ENCODE measurements at places on chromosomes 3 and 15.

GRCh38 chr15:40974879-40975278, 21.6 kb downstream of the CHAC1 start:
- H3K4me3 ChIP-seq: no peak overlapping the region
- no peaks in the 10 kb centered on the region for H3K27me3 ChIP-seq
- no peak overlapping the region for H3K27ac ChIP-seq
- no peaks in the 10 kb centered on the region for H3K4me1 ChIP-seq
- peaks cover 10% of the 10 kb centered on the region for H3K36me3 ChIP-seq

DNA sequence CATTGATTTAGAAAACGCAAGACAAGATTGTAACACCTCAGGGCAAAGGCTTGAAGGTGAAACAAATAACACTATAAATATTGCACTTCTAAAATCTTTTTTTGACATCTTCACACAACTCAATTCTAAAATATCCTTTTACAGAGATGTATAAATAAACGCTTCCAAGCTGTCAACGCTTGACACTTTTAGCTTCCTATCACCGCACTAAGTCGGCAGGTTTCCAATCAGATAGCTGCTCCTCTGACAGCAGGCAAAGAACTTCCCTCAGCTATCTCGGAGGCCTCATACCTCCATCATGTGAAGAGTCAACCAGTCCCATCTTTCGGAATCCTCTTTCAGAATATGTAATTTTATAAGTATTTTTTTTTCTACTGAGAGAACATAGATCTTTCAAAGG, 71.0 kb downstream of the PCOLCE2 start:
- H3K4me1 ChIP-seq: no peaks in the 10 kb centered on the region
- H3K27me3 ChIP-seq: no peaks in the 10 kb centered on the region
- no peaks in the 10 kb centered on the region for H3K36me3 ChIP-seq
- no peak overlapping the region for H3K27ac ChIP-seq
- no peak for DNase-seq

DNA sequence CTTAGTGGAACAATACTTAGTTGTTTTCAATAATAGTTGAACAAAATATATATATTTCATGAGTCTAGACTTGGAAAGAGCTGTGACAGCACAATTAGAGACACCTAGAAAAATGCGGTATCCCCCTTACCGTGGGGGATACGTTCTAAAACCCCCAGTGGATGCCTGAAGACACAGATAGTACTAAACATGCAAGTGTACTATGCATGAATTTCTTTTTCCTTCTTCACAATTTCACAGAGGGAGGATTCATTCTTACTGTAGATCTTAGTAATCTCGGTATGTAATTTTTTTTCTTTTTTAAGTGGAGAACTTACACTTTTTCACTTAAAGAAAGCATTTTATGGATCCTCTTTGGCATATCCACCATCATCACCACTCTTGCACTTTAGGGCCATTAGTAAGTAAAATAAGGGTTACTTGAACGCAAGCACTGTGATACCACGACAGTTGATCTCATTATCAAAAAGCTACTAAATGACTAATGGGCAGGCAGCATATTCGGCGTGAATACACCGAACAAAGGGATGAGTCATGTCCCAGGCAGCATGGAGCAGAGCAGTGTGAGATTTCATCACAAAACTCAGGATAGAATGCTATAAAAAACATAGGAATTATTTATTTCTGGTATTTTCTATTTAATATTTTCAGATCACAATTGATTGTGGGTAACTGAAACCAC, 72.3 kb upstream of the ZNF280D start:
- H3K36me3 ChIP-seq: peaks cover 13% of the 10 kb centered on the region
- H3K4me1 ChIP-seq: peaks cover 8% of the 10 kb centered on the region
- no peak for DNase-seq
- no peak overlapping the region for H3K27ac ChIP-seq
- peaks cover 8% of the 10 kb centered on the region for H3K27me3 ChIP-seq

- H3K36me3 ChIP-seq: peaks cover 21% of the 10 kb centered on the region
- peaks cover 4% of the 10 kb centered on the region for H3K4me1 ChIP-seq
- no peak overlapping the region for H3K27ac ChIP-seq
Observed at GRCh38 chr3:160374472-160374871, 24.6 kb downstream of the IFT80 start.
